Stimulated activated CD4-positive, alpha-beta T cell treated with anti-CD3 and anti-CD28 coated beads, Interleukin-1b, Interleukin-23, amount 100 ng/mL, for 4 hours (primary cell): ENCODE measurements at places on chromosomes 1 and 21.

- no peak for DNase-seq
These were observed 645.6 kb downstream of the PLA2G4A start for GRCh38 chr1:187474336-187474735.

- DNase-seq: no peak
These were observed 14.1 kb downstream of the TTC3 start for GRCh38 chr21:37087188-37087587.

DNA sequence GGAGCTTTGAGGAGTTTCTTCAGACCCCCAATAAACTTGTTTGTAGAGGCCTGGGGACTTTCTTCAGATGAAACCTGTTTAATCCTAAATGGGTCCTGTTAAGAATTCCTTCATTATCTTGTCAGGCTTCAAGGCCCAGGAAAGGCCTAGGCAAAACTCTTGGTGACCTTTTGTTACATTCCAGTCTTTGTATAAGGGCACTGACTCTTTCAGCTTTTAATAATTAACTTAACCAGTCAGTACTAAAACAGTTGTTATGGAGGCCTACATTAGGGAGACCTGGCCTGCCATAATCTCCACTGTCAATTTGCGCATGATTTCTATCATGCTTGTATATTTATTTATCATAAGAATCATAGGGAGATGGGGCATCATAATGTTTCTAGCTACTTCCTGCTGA lies 110.2 kb downstream of the FCRL5 start:
- DNase-seq: no peak

- DNase-seq: no peak
These were observed 4.8 kb downstream of the ITLN1 start for GRCh38 chr1:160880216-160880615.

GRCh38 chr1:202143768-202144401 lies 652 bp downstream of the ARL8A start:
- DNase-seq: no peak

DNA sequence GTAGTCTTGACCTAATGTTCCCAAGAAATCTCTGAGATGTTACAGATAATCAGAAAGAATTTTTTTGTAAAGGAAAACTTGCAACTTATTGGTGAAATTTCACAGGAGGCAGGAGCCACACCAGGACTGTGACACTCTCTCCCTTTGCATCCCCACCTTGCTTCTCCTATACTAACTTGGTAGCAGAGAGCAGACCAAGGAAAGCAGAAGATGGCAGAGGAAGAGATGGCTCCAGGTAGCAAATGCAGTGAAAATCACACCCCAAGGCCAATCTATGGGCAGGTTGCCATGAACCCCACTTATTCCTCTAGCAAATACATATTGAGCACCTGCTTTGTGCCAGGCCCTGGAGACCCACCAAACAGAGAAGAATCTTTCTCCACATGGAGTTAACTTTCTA lies 303.4 kb upstream of the C1orf174 start:
- no peak for DNase-seq

DNA sequence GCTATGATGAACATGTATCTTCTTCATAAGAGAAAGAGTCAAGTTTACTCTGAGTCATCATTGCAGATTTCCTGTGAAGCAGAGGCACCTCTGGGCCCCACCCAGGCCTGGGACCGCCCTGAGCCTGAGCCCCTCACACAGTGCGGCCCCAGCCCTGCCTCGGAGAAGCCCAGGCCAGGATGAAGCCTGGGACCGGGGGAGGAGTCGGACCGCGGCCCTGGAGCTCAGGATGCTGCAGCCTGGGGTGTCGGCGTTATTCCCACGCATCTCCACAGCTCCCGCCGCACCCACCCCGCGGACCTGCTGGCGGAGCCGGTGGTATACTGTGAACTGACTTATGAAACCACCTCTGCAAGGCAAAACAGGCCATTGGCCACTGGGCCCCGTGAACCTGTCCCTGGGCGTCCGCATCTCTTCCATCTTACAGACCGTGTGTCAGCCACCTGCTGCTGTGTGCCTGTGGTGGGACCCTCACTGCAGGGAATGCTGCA lies 2.4 kb upstream of the COL6A1 start:
- no peak for DNase-seq

- no peak for DNase-seq
These were observed 668.0 kb downstream of the MRPL39 start for GRCh38 chr21:24939291-24939690.

GRCh38 chr1:242185731-242186130 lies 186.8 kb upstream of the MAP1LC3C start:
- no peak for DNase-seq
